ENCODE measurements at places on chromosomes 1 and 21.
A peak's percentile ranks its signal among the peaks of the same experiment; 100 is the strongest.

GRCh38 chr21:45317398-45318145, 29.9 kb upstream of the POFUT2 start:
- H3K36me3 ChIP-seq, result no peaks in the 10 kb centered on the region
- no peak for DNase-seq
- no peaks in the 10 kb centered on the region for H3K27me3 ChIP-seq
- H3K27ac ChIP-seq, result no peak overlapping the region
- H3K4me1 ChIP-seq, result peaks cover 14% of the 10 kb centered on the region

- peak overlapping the region; percentile 75 for H3K27ac ChIP-seq
- no peak for DNase-seq
- no peaks in the 10 kb centered on the region for H3K27me3 ChIP-seq
- H3K36me3 ChIP-seq, result no peaks in the 10 kb centered on the region
These were observed 37.4 kb upstream of the BTG2 start for GRCh38 chr1:203267912-203268311.

GRCh38 chr21:45291613-45292398, 4.1 kb upstream of the POFUT2 start:
- H3K4me3 ChIP-seq, result no peak overlapping the region
- no peak overlapping the region for H3K27ac ChIP-seq
- H3K27me3 ChIP-seq, result no peaks in the 10 kb centered on the region
- no peak for DNase-seq
- H3K4me1 ChIP-seq, result peaks cover 16% of the 10 kb centered on the region

DNA sequence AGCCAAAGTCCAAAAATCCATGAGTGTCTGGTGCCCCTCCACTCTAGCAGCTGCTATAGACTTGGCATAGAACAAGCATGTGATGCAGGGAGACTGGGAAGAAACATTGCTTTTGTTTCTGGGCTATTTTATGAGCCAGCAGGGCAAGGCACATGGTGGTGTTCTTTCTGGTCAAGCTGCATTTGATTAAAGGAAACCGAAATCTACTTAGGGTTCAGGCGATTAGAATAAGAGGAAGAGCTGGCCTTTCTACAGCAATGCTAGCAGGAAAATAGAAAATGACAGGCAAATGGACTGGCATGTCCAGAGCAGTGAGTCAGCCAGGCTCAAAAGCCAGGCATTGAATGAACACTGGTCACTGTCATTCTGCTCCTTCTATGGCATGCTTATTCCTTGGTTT, 28.5 kb upstream of the ARHGAP29 start:
- H3K4me3 ChIP-seq, result no peak overlapping the region
- no peaks in the 10 kb centered on the region for H3K36me3 ChIP-seq
- no peak overlapping the region for H3K27ac ChIP-seq
- H3K27me3 ChIP-seq, result peaks cover 6% of the 10 kb centered on the region

DNA sequence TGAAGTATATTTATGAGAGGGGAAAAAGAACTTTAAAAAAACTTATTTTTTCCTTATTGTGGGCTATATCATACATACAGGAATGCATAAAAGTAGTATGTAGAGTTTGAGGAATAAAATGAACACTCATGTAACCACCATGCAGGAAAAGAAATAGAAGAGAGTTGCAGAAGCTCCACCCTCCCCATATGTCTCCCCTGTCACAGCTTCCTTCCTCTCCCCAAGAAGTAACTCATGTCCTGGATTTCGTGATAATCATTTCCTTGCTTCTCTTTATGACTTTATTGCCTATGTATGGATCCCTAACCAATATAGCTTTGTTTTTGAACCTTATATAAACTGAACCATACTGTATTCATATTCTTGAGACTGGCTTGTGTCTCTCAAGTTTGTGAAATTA, 126.4 kb downstream of the ZZZ3 start:
- no peaks in the 10 kb centered on the region for H3K27me3 ChIP-seq
- no peak for DNase-seq
- no peaks in the 10 kb centered on the region for H3K4me1 ChIP-seq
- H3K27ac ChIP-seq, result no peak overlapping the region

DNA sequence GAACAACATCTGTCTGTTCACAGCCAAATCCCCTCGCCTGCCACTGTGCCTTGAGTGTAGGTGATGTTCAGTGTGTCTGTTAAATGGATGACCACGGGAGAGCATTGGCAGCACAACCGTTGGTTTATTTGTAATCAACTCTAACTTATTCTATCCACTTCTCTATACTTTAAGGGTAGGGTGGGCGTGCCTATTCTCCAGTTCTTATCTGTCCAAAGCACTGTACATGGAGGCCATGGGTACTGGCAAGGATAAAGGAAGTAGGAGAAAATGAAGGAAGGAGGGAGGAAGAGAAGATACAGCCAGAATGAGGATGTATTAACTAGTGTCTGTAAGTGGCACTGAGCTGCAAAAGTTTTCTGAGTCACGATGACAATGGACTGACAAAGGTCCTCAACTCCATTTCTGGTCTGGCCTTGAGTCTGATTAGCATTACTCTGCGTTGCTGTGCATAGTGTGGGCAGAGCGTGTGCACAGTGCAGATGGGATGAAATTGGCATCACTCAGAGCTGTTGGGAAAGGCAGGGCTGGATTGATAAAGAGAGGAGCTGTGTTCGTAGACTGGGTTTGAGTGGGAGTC, 7.1 kb downstream of the RHOU start:
- H3K27me3 ChIP-seq, result no peaks in the 10 kb centered on the region
- H3K27ac ChIP-seq, result no peak overlapping the region
- no peak for DNase-seq
- H3K36me3 ChIP-seq, result peaks cover 4% of the 10 kb centered on the region

- H3K36me3 ChIP-seq, result no peaks in the 10 kb centered on the region
- no peak for DNase-seq
- peaks cover 7% of the 10 kb centered on the region for H3K4me1 ChIP-seq
- H3K27me3 ChIP-seq, result no peaks in the 10 kb centered on the region
- H3K27ac ChIP-seq, result no peak overlapping the region
These were observed 7.6 kb upstream of the MX1 start for GRCh38 chr21:41418393-41418792.
